Fibroblast of mammary gland (primary cell): ENCODE measurements at places on chromosomes 2 and 18.

GRCh38 chr2:10551496-10551895 is 103.4 kb upstream of the ODC1 start:
- no peak for DNase-seq

GRCh38 chr2:69209482-69209881 is 177.5 kb downstream of the GFPT1 start:
- DNase-seq = no peak

- no peak for DNase-seq
Measured at GRCh38 chr18:49970319-49970718, 157.0 kb upstream of the ACAA2 start.

DNA sequence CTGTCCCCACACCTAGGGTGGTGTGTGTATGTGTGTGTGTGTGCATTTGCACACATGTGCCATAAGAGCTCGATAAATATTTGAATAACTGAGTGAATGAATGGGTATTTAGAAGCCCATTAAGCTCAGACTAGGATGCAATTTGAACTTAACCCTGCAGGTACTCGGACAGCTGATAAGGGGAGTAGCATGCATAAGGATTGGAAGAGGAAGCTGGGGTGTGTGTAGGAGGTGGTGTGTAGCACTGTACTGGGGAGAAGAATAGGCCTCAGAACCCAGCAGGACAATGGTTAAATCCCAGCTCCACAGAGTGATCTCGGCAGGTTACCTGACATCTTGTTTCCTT is 1.8 kb upstream of the KCNF1 start:
- DNase-seq = no peak

- peak; percentile 27 for DNase-seq
Measured at GRCh38 chr2:37737507-37737906, 66.1 kb upstream of the CDC42EP3 start.

GRCh38 chr18:62621546-62621945 is 93.8 kb upstream of the PHLPP1 start:
- DNase-seq = peak; percentile 28

GRCh38 chr2:234156326-234156725 is 105.8 kb downstream of the SPP2 start:
- no peak for DNase-seq

GRCh38 chr18:47120428-47120827 is 29.9 kb downstream of the HDHD2 start:
- no peak for DNase-seq

DNA sequence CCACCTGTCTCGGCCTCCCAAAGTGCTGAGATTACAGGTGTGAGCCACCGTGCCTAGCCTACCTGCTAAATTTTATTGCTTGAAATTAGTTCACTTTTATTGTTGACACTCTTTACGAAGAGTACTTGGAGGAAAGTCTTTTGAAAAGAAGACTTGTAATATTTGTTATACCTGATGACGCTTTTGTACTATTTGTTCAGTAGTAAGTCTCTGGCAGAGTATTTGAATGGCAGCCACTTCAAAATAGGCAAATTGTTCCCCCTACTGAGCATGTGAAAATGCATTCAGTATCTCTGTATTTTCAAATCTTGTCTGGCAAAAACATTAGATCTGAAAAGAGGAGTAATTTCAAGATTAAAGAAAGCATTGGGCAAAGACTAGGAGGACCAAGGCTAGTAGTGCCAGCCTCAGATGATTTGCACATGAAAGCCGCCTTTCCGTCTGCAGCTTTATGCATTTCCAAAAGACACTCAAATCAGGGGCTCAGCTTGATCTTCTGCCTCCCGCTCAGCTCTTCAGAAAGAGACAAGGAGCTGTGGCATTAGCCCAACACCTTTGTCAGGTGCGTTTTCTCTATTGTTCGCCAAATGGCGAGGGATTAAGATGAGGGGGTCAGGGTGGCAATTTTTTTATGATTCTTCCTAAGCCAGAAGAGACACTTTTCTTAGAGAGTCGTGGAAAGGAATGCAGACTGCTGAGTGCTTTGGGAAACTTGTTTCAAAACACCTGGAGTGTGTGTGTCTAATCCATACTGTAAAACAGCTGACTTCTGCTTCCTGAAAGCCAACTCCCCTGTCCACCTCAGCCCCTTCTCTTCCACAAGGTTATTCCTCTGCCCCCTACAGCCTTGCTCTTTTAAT is 18.8 kb upstream of the FOXI3 start:
- no peak for DNase-seq

DNA sequence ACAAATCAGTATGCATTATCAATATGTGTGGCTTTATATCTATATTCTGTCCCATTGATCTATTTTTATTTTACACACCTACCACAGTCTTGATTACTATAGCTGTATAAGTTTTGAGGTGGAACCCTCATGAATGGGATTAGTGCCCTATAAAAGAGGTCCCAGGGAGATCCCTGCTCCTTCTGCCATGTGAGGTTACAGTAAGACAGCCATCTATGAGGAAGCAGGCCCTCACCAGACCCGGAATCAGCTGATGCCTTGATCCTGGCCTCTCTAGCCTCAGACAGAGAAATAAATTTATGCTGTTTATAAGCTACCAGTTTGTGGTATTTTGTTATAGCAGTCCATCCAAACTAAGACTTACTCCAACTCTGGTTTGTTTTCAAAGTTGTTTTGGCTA is 54.9 kb downstream of the HNRNPLL start:
- no peak for DNase-seq
